ENCODE measurements at places on chromosomes 2 and 18.

DNA sequence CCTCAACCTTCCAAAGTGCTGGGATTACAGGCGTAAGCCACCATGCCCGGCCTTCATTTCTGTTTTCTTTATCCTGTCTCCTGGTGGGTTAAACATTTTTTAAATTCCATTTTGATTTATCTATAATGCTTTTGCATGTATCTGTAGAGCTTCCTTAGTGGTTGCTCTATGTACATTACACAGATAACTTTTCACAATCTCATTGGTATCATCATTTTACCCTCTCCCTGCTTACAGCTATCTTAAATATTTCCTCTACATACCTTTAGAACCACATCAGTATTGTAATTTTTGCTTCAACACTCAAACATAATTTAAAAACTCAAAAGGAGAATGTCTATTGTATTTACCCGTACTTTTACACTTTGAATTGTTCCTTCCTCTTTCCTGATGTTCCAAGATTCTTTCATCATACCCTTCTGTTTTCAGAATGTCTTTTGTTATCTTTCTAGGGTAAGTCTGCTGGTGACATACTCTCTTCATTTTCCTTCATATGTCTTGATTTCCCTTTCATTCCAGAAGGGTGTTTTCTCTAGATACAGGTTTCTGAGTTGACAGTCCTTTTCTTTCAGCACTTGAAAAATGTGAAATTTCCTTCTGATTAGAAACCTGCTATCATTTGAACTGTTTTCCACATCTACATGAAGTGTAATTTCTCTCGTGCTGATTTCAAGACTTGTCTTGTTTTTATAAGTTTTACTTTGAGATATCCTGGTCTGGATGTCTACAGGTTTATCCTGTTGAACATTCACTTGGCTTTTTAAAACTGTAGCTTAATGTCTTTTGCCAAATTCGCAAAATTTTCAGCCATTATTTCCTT is 21.9 kb downstream of the PPP3R1 start:
- no peak for DNase-seq

GRCh38 chr2:235095569-235095968 is 143.8 kb downstream of the SH3BP4 start:
- no peak for DNase-seq

DNA sequence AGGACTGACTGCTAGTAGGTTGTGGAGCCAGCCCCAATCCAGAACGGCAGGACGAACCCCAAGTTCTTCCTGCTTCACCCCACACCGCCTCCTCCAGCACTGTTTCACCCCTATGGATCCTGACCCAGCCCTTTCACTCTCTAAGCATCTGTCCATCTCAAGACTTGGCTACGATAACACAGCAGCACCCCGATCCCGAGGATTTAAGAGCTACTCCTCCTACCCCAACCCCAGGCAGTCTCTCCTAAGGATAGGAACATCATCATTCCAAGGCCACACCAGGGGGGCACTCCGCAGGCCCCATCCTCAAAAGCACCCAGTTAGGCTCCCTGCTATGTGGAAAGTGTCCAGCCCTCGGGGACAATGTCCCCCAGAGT is 645 bp downstream of the KCTD18 start:
- peak; percentile 44 for DNase-seq

DNA sequence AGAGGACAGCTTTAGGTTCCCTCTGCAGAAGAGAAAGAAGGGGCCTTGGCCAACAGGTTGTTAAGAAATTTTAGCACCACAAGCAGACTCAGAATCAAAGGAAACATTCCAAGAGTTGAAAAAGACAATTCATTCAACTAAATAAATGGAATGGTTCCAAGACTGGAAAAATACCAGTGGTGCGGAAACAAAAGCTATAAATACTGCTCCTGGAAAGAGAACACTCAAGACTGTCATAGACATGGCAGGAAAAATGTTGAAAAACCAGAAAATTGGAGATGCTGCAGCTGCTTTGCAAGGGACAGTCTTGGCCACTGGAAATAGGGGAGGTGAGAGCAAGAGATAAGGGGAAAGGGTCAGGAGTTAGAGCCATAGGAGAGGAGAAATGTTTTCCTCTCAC is 312.7 kb upstream of the CYRIA start:
- no peak for DNase-seq

GRCh38 chr2:126671488-126671887 is 15.5 kb downstream of the GYPC start:
- DNase-seq = no peak

DNA sequence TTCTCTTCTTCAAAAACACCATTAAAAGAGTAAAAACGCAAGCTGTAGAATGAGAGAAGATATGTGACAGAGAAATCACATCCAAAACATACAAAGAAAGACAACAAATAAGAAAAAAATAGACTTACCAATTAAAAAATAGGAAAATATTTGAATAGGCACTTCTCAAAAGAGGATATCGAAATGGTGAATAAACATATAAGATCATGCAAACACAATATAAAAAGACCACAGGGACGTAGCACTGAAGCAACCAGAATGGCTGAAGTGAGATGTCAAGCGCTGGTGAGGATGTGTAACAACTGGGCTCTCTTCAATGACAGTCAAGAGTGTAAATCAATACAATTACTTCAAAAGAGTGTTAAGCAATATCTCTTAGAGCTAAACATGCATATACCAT is 202.3 kb downstream of the ZBTB7C start:
- DNase-seq = no peak

DNA sequence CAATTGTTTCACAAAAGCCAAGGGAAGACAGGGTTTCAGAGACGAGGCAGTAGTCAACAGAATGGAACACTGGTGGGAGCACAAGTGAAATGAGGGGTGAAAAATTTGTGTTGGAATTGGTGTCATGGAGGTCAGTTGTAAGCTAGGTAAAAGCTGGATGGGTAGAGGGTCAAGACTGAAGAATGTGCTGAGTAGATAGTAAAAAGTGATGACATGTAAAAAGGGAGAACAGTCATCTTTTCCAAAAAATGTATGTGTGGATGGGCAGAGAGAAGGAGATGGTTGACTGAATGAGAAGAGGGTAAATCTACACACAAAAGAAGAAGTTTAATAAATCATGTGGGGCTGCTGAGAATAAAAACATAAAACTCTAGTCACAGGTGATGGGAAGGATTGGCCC is 92.7 kb upstream of the COL3A1 start:
- no peak for DNase-seq

DNA sequence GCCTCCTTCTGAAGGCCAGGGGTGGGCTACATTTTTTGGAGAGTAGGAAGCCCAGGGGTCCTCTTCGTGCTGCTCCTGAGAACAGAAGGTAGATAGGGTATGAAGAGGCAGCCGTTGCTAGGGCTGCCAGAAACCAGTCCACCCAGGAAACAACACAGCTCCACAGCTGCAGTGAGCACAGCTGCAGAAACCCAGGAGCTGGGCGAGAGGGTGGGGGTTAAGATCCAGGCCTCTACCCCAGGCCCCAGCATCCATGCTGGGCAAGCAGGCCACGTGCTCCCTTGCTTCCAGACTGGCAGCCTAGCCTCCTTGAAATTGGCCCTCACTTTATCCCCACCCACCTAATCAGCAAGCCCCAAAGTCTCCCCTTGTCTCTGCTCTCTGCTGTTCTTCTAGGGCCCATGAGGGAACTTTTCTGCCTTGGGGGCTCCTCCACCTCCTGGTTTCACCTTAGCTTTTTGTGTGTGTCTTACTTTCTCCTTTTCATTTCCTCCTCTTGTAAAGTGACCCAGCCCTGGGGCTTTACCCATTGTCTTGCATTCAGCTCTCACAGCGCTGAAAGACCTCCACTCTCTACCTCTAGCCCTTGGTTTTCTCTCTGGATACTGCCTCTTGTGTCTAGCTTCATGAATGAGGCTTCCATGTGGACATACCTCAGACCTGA is 30.7 kb downstream of the STON1 start:
- peak; percentile 56 for DNase-seq

DNA sequence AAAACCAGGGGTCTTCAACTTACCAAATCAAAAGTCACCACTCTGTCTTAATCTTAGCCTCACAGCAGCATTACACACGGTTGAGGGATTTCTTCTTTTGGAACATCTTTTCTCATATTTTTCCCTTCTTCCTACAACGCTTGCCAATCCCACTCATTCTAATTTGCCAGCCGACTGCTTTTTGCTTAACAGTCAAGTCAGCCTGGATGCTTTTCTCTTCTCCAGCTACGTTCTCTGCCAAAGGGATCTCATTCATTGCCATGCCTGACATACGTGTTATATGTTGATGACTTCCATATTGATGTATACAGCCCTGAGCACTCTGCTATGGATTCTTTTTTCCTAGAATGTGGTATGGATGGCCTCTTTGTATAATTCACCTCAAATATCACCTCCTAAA is 37.3 kb downstream of the CDH19 start:
- DNase-seq = no peak

- peak; percentile 71 for DNase-seq
These were observed 563 bp downstream of the KIF3C start for GRCh38 chr2:25981596-25982272.

DNA sequence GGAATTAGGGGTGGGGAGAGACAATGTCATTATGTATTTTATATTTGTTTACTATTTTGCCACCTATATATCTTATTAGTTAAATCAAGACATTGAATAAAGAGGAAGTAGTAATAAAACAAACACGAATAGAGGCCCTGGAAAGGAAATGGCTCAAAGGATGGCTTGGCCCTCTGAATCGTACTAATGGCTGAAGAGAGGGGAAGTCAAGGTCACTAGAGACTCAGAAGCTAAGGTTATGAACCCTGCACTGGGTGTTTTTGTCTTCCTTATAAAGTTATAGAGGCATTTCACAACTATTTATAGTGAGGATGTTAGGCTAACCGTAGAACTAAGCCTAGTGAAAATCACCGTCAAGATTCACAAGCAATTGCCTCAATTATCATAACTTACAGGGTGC is 685.9 kb downstream of the ARHGAP15 start:
- no peak for DNase-seq

DNA sequence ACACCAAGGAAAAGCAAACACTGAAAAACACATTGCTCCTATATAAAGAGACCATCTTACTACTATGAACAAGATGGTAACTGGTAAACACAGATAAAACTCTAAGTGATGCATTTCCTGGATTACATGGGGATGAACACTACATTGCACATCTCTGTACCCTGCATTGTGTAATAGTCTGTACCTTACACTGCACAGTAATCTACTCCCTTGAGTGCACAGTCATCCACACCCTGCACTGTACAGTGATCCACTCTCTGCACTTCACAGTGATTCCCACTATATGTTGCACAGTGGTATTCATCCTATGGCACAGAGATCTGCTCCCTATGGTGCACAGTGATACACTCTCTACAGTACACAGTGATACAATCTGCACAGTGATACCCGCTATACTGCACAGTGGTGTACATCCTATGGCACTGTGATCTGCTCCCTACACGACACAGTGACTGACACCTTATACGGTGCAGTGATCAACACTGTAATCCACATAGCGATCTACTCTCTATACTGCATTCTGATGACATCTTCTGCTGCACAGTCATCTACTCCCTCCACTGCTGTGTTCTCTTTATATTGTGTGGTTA is 462.2 kb upstream of the RGPD4 start:
- DNase-seq = no peak

GRCh38 chr2:109702250-109702985 is 88.3 kb downstream of the SOWAHC start:
- DNase-seq = no peak

- DNase-seq = peak; percentile 22
These were observed 678.0 kb downstream of the ZEB2 start for GRCh38 chr2:143841935-143842334.

DNA sequence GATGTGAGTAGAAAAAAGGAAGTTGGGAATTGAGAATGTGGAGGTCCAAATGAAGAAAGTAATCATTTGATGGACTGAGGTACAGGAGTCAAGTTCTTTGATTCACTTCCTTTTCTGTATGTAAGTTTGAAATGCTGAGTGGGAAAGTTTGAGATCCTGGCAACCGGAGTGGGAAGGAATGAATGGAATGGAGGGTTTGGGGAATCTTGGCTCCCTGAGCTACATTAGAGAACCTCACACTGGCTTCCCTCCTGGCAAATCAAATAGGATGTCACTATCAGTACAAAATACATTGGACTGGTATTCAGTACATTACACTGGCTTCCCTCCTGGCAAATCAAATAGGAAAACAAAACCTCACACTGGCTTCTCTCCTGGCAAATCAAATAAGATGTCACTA is 9.8 kb upstream of the RNF138 start:
- DNase-seq = no peak

DNA sequence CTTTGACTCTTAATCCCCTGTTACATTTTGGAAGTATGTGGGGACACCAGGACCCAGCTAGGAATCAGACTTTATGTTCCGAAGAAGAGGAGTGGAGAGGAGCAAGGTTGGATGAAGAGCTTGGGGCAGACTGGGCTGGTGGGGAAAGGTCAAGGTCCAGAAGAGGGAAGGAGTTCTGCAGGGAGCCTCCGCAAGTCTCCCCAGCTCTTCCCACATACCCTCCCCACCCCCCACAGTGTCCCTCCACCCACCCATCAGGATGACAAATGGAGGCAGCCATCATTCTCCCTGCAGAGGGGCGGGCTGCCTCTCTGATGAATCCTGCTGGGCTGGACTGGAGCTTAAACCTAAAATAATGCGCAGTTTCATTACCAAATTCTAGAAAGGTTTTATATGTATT is 77.2 kb downstream of the ACKR3 start:
- DNase-seq = no peak

- DNase-seq = no peak
These were observed 13.5 kb downstream of the KCNIP3 start for GRCh38 chr2:95310651-95311050.

- no peak for DNase-seq
These were observed 167.7 kb downstream of the PLCL1 start for GRCh38 chr2:197972061-197972460.

Data from H7 (cell line).